ENCODE measurements at places on chromosomes 12 and 14.

GRCh38 chr12:123115409-123116121, 35.3 kb downstream of the PITPNM2 start:
- DNase-seq: no peak

DNA sequence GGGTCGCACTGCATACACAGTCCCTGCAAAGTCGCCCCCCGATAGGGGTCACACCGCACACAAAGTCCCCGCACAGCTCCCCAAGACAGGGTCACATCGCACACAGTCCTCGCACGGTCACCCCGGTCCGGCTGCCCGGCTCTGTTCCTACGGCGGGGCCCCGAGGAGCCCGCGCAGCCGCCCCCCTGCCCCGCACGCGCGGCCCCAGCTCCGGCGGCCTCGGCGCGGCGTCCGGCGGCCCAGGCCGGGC, 300 bp downstream of the SSH1 start:
- DNase-seq: no peak

- no peak for DNase-seq
These were observed 614 bp downstream of the FKBP3 start for GRCh38 chr14:45133683-45134050.

DNA sequence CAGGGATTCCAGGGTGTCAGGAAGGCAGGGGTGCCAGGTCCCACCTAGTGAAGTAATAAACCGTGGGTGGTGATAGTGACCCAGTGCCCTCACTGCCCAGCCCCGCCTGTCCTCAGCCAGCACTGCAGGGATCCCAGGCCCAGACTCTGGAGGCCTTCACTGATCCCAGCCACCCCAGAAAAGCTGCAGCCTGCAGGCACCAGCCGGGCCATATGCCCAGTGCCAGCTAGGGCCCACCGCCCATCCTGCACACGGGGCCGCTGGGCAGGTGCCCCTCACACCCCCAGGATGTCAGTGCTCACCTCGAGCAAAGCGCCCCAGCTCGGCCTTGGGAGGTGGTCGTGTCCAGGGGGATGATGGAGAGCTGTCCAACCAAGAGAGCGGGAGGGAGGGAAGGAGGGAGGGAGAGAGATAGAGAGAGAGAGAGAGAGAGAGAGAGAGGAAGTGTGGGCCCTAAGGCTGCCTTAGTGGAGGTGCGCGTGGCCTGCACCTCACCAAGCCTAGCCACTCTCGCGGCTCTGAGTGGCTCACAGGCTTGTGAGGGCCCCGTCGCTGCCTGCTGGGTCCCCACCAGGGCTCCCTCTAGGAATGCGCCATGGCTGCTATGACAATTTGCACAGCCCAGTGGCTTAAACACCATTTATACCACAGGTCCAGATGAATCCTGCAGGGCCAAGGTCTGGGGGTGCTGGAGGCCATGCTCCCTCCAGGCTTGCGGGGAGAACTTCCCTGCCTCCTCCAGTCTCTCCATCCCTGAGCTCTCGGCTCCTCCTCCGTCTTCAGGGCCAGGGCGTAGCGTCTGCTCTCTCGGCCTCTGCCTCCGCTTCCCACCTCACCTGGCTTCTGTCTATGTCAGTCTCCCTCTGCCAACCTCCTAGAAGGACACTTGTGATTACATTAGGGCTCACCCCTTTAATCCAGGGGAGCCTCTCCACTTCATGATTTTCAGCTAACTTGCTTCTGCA, 401.0 kb downstream of the TMEM121 start:
- no peak for DNase-seq

DNA sequence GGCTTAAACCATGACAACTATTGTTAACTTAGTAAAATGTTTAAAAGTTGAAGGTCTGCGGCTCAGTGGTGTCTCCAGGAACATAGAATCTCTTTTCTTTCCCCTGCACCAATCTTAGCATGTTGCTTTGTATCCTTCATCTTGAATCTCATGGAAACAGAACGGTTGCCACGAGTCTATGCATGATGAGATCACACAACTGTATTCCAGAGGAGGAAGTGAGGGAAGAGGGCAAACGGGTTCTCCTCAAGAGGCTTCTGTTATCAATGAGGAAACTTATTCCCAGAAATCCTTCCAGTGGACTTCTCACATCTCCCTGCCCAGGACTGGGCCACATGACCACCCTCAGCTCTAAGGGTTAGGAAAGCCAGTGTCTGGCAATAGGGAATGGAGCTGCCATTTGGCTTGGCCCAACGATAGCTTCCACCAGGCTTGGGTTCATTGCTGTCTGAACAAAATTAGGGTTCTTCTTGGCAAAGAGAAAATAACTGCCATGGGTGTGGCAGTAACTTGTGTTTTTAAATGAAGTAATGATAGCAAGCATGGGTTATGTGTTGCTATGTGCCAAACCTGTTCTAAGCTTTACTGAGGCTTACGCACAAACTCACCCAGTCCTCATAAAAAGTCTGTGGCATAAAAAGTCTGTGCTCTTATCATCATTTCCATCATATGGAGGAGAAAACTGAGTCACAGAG, 17.4 kb downstream of the PLXNC1 start:
- no peak for DNase-seq

All from NCI-H524 treated with DMSO at 0.1 percent for 48 hours (cell line).